ENCODE measurements at places on chromosomes 6 and 20.

DNA sequence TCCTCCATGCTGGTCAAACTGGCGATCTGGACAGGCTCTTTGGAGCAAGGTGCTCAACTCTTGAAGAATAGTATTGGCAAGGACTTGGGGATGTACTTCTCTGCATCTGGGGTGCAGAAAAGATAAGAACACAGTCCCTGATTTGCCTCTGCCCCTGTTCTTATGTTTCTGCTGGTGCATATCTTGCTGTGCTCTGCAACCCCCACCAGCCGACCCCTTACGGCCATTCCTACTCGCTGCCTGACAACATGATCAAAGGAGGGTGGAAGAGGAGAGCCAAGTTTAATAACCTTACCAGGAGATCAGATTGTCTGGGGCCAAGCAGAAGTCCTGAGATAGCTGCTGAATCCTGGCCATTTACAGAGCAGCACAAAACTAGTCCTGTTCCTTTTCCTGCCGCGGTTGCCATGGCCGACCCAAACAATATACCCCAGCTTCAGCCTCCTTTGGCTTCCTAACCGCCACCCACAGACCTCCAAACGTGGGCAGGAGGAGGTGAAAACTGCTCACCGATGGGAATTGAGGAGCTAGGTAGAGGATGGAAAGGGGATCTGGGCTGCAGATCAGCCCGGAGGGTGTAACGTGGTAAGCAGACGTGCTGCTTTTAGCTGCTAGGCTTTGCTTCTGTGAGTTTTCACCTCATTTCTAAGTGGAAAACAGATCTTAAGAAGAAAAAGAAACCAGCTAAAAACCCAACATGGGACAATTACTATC lies 60.9 kb downstream of the ATXN1 start:
- no peak for DNase-seq

DNA sequence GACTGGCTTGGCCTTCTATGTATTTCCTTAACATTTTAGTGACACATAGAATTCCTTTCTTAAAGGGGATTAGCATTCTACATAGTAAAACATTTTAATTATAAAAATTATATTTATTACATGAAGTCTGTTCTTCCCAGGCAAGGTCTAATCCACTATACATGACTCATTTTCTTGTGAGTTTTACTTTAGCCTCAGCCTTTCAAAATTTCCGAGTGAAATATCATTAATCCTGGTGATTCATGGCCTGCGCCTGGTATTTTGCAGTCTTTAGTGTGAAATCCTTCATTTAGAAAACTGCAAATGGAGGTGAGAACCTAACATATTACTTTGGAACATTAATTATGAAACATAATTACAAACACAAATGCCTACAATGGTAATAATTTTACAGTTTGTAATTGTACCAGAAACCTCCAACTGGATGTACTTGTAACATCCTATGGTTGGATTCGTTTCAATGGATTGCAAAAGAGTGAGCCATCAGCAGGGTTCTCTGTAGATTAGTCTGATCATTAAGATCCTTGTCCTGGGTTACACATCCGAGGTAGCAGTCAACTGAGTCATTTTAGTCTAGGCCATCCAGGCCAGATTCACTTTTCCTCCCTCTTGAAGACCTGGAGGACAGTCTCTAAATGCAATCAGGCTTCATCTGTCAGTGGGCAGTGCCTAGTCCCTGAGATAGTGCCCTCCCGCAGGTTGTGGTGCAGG lies 272.0 kb downstream of the PACRG start:
- DNase-seq = peak; percentile 65

DNA sequence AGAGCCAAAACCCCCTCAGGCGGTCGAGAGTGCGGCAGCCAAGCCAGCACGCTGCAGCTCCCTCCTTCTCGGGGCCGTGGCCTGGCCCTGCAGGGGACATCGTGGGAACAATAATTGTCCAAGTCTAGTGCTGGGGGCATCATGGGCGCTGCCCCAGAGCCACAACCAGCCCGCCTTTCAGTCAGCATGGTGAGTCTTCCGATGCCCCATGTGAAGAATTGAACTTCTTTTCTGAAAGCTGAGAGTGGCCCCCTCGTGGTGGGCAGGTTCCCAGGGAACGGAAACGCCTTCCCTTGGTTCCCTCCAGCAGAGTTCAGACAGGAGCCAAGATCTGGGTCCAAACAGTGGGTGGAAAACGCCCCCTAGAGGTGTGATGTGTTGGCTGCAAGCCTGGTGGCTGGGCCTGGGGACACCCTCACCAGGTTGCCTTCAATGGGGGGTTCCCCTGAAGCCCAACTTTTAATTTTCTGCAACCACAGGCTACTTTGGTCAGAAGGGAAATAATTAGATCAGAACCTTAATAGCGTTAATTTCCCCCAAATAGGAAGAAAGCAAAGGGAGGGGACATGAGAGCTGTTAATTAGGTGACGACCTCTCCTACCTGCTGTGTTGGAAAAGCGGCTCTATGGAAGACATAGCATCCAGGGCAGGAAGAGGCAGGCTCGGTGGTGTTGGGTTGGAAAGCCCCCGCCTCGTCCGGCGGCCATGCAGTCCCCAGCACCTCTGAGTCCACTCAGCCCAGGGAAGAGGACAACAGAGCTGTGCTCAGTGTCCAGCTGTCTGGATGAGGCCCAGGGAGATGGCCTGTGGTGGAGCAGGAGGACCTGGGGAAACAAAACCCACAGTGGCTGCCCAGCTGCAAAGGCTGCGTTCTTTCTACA lies 4.7 kb upstream of the MRGBP start:
- peak; percentile 93 for DNase-seq

- no peak for DNase-seq
Measured at GRCh38 chr6:39816747-39817146, 24.6 kb downstream of the DAAM2 start.

DNA sequence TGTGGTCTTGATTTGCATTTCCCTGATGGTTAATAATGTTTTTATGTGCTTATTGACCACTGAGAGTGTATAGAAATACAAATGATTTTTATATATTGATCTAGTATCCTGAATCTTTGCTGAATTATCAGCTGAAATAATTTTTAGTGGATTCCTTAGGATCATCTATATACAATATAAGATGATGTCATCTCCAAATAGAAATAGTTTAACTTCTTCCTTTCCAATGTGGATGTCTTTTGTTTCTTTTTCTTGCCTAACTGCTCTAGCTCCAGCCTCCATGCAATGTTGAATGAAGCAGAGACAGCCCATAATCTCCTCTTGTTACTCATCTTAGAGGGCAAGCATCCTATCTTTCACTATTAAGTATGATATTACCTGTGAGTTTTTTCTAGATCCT lies 226.4 kb downstream of the GMDS start:
- no peak for DNase-seq

- DNase-seq = no peak
Measured at GRCh38 chr6:79038061-79038460, 40.0 kb downstream of the PHIP start.

- DNase-seq = no peak
Measured at GRCh38 chr6:121571455-121571854, 136.0 kb downstream of the GJA1 start.

GRCh38 chr6:15507746-15508145 lies 155.1 kb downstream of the DTNBP1 start:
- no peak for DNase-seq

GRCh38 chr6:145531822-145532221 lies 203.5 kb downstream of the EPM2A start:
- DNase-seq = no peak

DNA sequence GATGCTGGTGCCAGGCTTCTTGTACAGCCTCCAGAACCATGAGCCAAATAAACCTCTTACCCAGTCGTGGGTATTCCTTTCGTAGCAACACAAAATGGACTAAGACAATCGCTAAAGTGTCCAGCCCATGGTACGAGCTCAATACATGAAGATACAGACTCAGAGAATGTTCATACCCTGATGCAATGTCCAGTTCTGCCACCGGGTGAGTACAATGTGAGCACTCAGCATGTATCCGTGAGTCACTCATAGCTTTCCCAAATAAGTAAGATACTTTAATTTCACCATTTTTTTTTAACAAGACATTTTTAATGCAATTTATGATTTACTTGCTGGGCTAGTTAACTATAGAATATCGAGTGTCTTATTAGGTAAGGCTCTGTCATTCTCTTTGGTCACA lies 26.7 kb upstream of the PDE10A start:
- DNase-seq = no peak

DNA sequence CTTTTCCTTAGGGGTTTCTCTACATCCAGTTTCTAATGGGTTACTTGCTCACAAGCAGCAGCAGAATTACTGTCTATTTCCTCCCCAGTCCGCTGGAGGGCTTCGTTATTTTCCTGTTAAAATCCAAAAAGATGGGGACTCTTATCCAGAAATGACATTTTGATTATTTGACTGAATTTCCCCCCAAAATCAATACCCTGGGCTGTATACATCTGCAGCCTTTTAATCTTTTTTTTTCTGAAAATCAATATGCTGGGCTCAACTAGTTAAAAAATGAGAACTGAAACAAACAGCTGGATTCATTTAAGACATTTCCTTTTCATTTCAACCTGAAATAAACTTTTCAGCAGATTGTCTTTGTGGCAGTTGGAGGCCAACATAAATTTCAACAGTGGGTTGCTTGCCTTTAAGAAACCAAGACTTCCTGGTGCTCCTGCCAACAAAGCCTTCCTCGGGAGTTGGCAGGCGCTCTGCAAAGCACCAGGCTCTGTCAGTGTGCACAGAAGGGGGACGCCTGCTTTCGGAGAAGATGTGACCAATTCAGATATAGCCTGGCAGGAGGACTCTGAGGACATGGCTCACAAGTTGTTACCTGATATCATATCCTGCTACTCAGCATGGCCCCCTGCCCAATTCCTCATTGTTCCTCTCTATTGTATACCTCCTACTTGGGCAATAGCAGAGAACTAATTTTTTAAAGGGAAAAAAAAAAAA lies 204.7 kb upstream of the ARG1 start:
- peak; percentile 57 for DNase-seq

- DNase-seq = no peak
Measured at GRCh38 chr6:132746048-132746447, 11.7 kb downstream of the VNN2 start.

DNA sequence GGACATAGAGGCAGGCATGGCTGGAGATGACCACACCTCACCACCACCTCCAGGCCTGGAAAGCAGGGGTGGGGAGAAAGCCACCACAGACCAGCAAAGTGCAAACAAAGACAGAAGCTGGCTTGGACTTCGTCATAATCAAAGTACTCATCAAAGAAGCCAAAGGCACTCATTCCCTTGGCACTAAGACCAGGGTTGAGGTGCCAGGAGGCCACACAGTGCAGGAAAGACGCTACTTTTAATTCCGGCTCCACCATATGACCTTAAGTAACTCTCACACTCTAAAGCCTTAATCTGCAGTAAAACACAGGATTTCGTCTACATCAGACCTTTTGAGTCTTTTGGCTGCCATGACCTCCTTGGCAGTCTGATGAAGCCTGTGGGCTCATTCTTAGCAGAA lies 123.1 kb downstream of the HIVEP2 start:
- peak; percentile 39 for DNase-seq

DNA sequence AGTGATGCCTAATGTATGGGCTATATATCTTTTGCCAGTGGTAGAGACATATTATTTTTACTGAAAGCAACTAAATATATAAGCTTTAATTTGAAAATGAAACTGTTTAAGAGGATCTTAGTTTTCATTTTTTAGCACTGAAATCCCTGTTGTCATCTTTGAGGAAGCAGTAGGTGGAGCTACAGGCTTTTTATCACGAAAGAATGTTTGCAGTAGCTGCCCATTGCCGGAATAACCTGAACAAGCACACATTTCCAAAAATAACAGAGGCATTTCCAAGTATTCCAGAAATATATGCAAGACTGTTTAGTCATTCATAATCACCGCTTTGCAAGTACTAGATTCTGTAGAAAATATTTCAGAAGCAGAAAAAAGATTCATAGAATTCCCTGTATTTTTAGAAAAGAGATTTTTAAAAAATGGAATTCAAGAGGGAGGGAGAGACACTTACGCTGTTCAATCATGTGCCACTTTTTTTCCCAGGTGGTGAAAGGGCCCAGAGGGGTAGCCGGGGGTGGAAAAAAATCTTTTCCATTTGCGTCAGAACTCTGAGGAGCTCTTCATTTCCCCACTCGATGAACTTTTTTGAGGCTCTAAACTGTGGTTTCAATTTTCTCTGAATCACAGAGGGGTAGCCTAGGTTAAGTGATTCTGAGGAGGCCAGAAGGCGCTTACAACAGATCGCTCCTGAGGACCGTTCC lies 142.5 kb upstream of the FERMT1 start:
- peak; percentile 84 for DNase-seq

- no peak for DNase-seq
Measured at GRCh38 chr6:130298258-130298657, 67.6 kb upstream of the TMEM200A start.

DNA sequence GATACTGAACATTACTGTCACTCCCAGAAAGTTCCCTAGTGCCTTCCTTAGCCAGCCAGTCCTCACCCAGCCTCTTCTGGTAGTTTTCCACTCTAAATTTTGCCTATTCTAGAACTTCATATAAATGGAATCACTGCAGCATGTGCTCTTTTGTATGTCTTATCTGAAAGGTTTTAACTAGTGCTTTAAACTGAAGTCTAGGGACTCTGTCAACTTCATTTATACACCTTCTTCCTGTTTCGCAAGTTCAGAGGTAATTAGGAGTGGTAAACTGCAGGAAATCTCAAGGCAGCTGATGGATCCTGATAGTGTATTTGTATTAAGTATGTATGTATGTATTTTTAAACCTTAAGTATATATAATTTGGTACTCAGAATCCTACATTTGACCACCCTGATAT lies 94.3 kb downstream of the TCP11 start:
- no peak for DNase-seq

DNA sequence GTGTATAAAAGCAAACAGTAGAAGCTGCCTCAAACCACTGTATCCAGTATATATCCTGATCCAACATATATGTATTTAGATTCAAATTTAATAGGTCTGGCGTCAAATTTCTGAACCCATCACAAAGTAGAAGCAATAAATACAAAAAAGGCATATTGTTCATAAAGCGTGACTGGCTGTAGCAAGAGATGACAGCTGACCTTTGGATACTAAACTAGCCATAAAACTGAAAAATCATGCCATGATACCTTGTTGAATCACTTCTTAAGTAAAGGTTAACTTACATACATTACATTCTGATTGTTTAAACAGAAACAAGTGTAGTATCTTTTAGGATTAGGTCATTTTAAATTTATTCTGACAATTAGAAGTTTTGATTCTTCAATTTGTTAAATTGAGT lies 372.0 kb upstream of the FLRT3 start:
- no peak for DNase-seq

GRCh38 chr6:40854592-40854991 lies 184.4 kb downstream of the UNC5CL start:
- DNase-seq = no peak

GRCh38 chr6:155419161-155419560 lies 36.5 kb downstream of the NOX3 start:
- DNase-seq = no peak

GRCh38 chr6:38555606-38556005 lies 84.1 kb downstream of the BTBD9 start:
- DNase-seq = no peak
